Activated CD8-positive, alpha-beta memory T cell treated with anti-CD3 and anti-CD28 coated beads, Interleukin-2, amount 50 U/mL, for 48 hours (primary cell): ENCODE measurements at places on chromosomes 5 and 9.

DNA sequence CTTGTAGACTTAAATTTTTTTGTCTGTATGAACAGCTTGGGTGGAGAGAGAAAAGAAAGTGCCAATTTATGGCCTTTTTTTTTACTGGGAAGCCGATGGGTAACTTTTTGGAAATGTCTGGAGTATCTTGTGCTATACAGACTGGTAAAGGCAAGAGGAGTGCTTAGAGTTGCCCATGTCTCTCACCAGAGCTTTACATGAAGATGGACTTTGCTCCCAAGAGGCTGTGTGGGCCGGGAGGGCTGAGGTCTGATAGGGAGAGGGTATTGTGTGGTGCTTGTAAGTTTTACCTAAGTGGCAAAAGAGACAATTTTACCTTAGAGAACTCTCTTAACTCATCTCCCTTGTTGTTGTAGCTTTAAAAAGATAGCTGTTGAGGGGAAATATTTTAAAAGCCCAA lies 203.2 kb downstream of the SEMA6A start:
- DNase-seq = no peak

GRCh38 chr9:70389621-70390266 lies 24.7 kb downstream of the KLF9 start:
- DNase-seq = no peak

DNA sequence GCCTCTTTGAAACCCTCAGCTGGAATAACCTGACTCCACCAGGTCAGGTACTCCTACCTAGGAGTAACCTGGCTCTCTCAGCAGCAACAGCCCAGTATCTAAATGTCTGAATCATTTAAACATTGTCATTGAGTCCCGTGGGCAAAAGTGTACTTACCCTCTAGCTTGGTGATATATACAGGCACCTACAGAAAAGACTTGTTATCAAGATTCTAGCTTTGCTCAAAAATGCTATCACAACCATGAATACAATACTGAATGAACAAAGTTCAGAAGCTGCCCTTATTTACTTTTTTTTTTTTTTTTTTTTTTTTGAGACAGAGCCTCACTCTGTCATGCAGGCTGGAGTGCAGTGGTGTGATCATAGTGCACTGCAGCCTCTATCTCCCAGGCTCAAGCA lies 268.2 kb downstream of the ZNF608 start:
- DNase-seq = no peak

- DNase-seq = no peak
Observed at GRCh38 chr9:5364294-5365024, 24.8 kb upstream of the RLN1 start.

DNA sequence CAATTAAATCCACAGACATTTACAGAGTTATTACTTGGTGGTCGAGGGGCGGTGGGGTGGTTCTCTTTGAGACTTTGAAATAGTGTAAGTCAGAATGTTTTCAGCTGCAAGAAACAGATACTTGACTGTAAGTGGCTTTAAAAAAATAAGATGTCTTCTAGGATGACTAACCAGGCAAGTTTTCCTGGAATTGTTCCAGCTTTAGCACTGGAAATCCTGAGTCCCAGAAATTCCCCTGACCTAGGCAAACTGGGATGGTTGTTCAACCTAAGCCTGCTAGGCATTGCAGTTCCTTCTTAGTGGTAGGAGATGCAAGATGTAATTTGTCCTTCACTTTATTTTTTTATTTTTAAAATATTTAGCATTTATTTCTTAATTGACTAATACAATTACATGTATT lies 169.5 kb upstream of the POC5 start:
- no peak for DNase-seq

DNA sequence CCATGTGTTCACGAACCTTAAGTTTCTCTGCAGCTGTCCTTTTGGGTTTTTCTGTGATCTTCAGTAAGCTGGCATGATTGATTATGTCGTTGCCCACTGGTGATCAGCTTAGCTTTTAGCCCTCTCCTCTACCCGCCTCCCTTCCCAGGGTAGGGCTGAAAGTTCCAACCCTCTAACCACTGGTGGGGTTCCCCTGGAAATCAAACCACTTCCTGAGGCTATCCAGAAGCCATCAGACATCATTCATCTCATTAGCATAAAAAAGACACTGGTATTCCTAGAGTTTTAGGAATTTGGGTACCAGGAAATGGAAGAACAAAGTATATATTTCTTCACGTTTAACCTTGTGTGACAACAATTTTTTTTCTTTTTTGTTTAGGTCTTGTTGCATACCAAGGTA lies 29.8 kb downstream of the SPIN1 start:
- no peak for DNase-seq

GRCh38 chr5:38766151-38766550 lies 79.7 kb upstream of the OSMR start:
- DNase-seq = no peak

- DNase-seq = no peak
Observed at GRCh38 chr9:128245421-128246151, 30.2 kb downstream of the GOLGA2 start.

DNA sequence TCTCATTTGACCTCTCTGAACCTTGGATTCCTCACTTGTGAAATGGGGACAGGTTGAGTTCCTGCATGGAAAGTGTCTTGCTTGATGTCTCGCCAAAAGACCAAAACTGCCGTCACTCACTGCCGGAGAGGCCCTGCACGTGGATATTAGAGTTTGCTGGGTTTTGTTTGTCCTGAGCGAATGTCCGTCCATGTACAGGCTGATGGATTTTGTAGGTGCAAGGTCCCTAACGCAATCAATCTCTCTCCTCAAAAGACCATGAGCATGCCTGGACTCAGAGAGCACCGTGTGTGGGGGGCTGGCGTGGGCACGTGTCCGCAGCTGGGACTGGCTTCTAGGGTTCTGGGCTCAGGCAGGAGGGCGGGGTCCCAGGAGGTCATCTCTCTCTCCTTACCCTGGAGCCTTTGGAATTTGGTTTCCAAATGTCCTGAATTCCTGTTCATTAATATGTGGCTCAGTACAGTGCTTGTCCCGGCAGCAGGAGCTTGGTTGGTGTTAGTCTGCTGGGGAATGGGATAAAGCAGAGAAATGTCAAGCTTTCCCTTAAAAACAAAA lies 146.0 kb upstream of the IER5L start:
- no peak for DNase-seq

DNA sequence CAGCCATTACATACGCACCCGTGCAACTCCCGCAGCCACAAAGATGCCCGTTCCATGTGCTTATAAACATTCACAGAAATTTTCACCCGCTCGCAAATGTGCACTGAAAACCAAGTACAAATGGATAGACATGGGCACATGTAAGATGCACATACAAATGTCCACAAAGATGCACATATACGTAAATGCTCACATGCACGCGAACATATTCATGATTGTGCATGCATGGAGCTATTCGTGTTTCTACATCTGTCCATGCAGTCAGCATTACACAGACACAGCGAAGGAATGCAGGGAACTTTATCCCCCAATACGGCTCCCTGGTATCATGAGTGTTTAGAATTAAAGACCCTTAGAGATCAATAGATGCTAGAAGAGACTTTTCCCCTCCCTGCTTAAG lies 58.4 kb downstream of the C9orf50 start:
- no peak for DNase-seq

DNA sequence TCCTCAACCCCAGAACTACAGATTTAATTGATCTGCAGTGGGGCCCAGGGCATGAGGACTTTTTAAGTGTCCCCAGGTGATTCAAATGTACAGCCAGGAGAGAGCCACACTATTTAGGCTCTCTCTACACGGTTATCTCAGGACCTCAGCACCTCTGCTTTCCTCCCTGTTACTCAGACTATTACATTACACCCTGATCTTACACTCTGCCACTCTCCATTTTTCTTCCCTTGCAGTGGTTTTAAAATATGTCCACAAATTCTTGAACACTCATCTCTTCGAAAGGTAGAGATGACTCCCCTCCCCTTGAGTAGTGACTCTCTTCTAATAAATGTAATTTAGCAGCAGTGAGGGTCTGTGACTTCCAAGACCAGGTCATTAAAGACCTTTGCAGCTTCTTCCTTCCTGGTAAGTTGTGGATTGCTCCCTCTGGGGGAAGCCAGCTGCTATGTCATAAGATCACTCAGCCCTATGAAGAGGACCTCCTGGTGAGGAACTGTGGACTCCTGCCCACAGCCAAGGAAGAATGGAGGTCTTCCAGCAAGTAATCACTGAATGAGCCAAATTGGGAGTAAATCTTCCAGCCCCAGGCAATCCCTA lies 87.5 kb upstream of the SSBP2 start:
- no peak for DNase-seq

GRCh38 chr5:154315196-154315595 lies 124.7 kb downstream of the GALNT10 start:
- no peak for DNase-seq

- no peak for DNase-seq
Observed at GRCh38 chr9:15831384-15831783, 278.5 kb downstream of the CCDC171 start.

DNA sequence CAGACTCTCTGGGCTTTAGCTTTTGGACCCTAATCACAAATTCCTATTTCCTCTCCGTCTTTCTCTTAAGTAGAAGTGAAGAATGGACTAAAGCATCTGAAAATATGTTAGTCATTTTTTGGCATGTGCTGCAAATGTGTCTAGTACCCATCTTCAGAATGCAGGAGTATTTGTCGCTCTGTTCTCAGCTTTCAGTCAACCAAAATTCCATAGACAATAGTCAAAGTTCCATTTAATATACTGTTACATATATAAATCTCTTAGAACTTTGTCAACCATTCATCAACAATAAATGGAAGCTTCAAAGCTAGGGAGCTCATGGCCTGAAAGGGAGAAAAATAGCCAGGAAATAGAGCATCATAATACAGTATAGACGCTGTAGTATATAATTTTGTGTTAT lies 509.4 kb downstream of the BNC2 start:
- DNase-seq = no peak

DNA sequence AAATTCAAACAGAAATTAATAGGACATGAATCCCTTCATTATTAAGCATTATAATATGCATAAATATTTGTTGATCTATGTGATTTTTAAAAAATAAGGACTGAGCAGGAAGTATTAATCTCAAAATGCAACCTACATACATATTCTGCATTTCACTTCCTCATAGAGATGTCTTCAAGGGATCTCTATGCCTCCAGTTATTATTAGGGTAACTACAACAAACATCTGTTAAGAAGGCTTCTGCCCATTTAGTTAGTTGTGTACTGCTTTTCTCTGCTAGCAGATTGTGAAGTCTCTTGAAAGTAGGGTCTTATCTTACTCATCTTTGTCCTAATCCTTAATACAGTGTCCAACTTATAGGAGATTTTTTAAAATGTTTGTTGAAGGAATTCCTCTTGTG lies 414.1 kb downstream of the ACTL7B start:
- no peak for DNase-seq

DNA sequence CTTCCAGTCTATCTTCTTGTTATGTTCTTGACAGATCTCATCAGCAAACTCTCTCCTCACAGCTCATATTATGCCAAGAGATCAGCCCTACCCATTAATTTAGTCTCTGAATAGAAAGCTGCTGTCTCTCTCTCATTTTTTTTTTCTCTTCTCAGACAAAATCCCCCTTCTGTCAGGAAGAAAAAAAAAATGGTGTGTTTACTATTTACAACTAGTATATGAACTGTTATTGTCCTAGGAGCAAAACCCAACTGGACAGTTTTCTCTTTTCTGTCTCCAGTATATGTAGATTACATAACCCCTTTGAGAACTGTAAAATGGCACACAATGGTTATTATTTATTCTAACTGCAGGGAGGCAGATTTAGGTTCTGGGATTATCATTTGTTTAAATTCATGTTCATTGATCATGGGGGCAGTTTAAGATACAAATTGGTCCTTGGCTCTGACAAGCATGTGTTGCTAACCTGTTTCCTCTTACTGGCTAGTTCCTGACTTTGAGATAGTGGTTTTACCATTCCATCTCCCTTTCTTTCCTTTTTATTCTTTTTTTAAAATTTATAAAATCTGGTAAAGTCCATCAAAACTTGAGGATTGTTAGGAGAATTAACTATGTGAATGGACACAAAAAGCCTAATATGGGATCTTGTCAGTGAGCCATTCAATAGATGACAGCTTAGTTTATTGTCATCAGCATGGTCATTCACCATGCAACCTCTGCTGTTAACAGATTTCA lies 210.0 kb upstream of the PAPPA start:
- DNase-seq = no peak
